ENCODE measurements at places on chromosomes 3 and 15. TPM values are rescaled to one million over a fixed set of nuclear protein-coding genes. Genes with fewer than 3 reads are reported as not detected.
A peak's percentile ranks its signal among the peaks of the same experiment; 100 is the strongest.

GRCh38 chr3:16770792-16771191, 114.0 kb upstream of the PLCL2 start:
- DNase-seq: no peak

- DNase-seq: no peak
Observed at GRCh38 chr15:79944622-79945021, 26.4 kb downstream of the BCL2A1 start.

DNA sequence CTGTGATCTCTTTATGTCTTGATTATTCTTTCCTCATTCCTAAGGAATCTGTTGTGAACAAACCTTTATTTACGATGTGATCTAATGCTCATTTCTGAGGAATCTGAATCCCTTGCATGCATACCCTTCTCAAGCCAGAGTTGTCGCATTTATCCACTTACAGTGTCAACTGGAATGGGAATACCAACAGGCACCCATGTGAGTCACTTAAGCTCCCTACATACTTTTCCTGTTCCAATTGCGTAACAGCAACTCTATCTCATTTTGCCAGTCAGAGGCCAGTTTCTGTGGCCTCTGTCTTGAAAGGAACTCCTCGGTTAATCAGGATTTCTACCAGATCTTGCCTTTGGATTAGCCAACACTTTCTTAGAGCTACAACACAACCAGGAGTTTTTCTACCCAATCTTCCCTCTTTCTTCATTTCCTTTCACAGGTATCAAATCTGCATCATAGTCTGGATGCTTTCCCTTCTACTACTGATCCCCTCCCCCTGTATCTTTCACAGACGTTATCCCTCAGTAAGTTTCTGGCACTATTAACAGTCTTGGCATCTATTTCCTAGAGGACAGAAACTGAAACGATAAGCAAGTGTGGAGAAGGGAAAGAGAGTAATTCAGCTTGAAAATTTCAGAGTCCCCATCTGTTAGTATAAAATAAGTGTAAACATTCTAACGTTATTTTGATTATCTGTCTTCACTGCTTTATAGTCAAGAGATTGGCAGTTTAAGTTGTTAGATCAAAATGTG, 66.8 kb upstream of the BCHE start:
- DNase-seq: no peak

GRCh38 chr3:70352215-70352614, 39.8 kb upstream of the MDFIC2 start:
- no peak for DNase-seq

- DNase-seq: no peak
Observed at GRCh38 chr3:85800676-85801075, 841.9 kb downstream of the CADM2 start.

CFAP91 gene
- 17.3 TPM for total RNA-seq

FBXL22 gene
- total RNA-seq: 0.71 TPM

GRCh38 chr3:181999314-181999713, 287.6 kb downstream of the SOX2 start:
- no peak for DNase-seq

DNA sequence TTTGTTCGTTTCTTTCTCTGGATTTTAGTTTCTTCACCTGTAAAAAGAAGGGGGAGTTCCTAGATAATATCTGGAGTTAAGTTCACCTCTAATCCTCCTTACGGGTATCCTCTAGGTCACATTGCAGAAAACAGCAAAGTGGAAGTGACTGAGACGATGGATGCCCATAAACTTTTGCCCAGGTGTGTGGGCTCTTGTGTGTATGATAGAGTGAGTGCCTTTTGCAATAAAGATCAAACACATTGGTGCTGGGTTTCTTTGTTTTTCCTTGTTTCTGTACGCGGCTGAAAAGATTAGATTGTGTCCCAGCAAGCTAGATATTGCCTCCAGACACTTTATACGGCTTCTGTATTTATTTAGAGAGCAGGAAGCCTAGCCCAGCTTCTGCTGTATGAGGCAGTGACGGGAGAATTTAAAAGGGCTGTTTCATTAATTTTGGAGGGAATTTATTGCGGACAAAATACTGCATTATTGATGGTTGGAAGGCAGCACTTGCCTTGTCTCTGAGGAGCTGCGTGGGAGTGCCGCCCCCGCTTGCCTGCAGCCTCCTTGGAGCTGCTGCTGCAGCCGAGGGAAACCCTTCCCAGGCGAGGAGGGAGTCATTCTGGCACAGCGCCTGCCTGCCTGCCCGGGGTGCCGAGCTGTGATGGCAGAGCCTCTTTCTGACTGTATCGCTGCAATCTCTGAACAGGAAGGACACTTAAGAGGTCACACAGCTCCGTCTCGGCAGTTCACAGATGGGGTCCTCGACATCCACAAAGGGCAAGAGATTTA, 38.5 kb downstream of the PYDC2 start:
- peak; percentile 63 for DNase-seq

GRCh38 chr3:82186017-82186416, 424.6 kb upstream of the GBE1 start:
- DNase-seq: no peak

DNA sequence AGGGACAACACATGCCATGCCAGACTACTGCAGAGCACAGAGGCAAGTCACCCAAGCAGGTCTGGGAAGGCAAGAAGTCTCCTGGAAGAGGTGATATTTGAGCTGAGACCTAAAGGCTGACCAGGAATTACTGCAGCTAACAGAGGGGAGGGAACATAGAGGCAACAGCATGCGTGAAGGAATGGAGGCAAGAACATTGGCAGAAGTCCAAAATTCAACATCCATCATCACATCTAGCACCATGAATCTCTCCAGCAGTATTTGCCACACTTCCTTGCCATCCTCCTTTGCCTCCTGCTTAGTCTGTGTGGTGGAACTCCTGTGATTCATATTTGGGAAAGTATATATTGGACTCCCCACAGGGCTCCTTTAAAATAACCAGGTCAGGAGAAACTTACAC, 870 bp upstream of the TSEN2 start:
- DNase-seq: no peak

DNA sequence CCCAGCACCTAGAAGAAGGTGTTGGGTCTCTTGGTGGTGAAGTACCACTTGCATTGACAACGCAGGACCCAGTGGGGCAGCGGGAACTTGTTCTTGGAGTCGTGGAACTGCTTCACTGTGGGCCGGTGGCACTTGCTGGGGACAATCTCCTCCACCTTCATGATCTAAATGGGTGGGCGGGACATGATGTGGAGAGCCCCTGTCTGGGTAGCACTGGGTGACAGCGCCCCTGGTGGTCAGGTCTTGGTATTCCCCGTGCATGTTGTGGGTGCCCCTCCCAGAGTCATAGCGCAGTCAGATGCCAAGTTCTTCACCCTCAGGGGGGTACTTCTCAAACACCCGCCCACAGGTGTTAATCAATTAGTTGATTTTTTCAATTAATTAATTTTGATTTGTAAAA, 60.2 kb downstream of the AGBL1 start:
- DNase-seq: no peak

- no peak for DNase-seq
Observed at GRCh38 chr3:100748220-100748619, 38.9 kb downstream of the TFG start.

- no peak for DNase-seq
Observed at GRCh38 chr3:81419228-81419627, 342.2 kb downstream of the GBE1 start.

- DNase-seq: no peak
Observed at GRCh38 chr3:196624907-196625306, 14.6 kb upstream of the NRROS start.

GRCh38 chr3:156489462-156489911, 65.4 kb downstream of the SSR3 start:
- no peak for DNase-seq
